ENCODE measurements at places on chromosomes 2 and 18.

GRCh38 chr2:238916875-238917590, 69.1 kb downstream of the TWIST2 start:
- no peak for DNase-seq

GRCh38 chr18:73646196-73646595, 501.4 kb downstream of the FBXO15 start:
- no peak for DNase-seq

DNA sequence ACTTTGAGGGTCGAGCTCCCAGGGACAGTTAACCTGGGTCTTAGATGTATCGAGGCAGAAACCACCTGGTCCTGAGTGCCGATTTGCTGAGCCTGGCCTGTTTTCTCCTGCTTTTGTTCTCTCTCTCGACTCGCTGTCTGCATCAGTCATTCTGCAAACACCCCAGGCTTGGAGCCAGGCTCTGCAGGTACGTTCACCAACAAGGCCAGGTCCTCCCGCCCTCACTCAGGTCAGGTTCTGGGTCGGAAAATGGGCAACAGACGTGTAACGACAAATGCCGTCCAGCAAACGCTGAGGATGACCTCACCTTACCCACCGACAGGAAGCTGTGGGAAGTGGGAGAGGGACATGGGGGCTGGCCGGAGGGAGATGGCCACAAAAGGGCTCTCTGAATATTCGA, 57.7 kb upstream of the PXDN start:
- DNase-seq, result no peak

DNA sequence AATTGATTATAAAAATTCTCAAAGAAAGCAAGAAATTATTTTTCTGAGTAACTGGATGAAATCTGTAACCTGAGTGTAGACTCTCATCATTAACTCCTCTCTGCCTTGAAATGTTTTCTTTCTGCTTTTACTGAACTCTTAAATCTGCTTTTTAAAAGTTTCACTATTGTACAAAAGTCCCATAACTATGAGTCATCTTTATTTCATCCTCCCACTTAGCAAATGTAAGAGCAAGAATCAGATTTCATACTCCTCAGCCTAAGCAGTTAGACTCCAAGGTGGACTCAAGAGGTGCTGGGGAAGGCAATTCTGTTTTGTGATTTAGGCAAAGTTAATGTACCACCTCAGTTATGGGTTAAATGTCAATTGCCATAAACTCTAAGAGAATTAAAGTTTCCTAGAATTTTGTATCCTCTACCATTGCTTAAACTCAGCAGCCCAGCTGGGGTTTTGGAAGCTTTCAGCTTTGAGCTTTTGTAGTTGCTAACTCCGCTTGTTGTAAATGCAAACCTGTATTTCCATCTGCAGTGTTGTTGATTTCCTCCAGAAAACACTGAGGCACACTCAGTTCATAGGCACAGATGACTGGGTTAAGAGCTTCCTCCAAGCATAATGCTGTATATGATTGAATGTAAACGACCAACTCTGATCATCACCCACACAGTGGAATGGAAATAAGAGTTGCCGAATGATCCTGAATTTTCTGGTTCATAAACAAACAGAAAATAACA, 268.8 kb downstream of the ARHGAP15 start:
- DNase-seq, result no peak

GRCh38 chr2:205755923-205756322, 73.6 kb downstream of the NRP2 start:
- no peak for DNase-seq

GRCh38 chr2:63665846-63666475, 77.2 kb downstream of the MDH1 start:
- no peak for DNase-seq

DNA sequence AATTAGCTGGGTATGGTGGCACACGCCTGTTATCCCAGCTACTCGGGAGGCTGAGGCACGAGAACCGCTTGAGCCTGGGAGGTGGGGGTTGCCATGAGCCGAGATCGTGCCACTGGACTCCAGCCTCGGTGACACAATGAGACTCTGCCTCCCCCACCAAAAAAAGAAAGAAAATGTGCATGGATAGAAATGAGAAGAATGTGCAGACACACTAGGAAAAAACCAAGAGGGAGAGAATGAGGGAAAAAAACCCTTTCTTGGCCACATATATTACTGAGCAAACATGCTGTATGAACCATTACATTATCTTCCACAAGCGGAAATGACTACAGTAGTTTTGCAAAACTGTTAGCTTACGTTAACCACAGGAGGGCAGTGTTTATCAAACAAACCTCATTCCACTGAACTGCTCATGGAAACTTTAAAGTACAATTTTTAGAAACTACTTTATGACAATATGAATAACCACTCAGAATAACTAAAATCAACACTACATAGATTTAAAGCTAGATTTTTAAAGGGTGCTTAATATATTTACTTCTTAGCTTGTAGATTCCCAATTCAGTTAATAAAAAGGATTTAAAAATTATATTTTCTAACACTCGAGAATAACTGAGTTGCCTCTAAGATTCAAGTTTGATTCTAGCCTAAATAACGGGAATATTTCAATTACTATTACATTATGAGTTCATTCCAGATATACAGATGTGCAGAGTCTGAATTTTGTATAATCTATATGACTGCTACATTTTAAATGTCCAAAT, 26.4 kb downstream of the ASXL2 start:
- no peak for DNase-seq

GRCh38 chr18:40672590-40672989, 1282.4 kb upstream of the PIK3C3 start:
- DNase-seq, result no peak

DNA sequence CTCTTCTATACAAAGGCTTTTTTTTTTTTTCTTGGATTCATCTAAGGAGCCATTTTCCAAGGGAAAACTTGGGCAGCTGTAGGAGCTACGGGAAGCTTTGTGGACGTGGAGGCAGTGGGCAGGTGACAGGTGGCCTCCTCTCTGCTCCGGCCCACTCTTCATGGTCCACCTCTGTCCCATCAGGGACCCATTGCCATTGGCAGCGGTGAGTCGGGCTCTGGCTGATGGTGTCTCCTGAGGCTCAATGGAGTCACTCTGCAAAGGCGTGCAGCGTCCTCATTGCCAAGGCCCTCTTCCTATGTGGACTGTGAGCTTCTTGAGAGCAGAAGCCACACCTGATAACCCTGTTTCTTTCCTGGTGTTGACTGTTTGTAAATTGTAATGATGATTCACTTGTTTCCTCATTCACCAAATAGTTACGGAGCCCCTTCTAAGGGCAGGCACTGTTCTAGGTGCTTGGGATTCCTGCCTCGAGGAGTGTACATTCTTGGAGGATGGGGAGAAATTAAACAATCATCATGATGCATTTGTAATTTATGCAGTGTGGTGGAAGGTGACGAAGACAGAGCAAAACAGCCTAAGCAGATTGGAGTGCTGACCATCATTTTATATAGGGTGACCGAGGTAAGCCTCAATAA, 240.3 kb upstream of the HS6ST1 start:
- no peak for DNase-seq

- DNase-seq, result no peak
Observed at GRCh38 chr18:30775629-30776028, 266.9 kb downstream of the DSC3 start.

- DNase-seq, result no peak
Observed at GRCh38 chr2:242063850-242064249, 194.3 kb downstream of the RTP5 start.

DNA sequence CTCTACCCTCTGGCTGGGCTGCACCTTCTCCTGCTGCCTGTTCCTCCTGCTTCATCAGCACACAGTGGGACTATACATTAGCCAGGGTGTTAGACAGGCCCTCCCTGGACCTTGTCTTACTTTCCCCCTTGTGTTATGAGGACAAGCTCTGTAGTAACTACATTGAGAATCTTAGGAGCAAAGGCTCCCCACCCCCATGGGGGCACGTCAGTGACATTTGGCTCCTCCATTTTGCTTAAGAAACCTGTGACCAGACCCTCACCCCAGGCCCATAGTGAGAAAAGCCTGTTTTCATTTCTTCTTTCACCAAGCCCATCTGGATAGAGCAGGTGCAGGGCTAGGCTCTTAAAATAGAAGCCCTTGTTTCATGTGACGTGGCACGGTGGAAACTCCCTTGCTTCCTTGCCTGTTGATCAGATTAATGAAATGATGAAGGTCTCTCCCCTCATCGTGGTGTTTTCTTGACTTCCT, 146.7 kb downstream of the RPIA start:
- DNase-seq, result no peak

GRCh38 chr2:46796843-46797625, 118.6 kb downstream of the MCFD2 start:
- no peak for DNase-seq

- DNase-seq, result no peak
Observed at GRCh38 chr2:106954304-106954703, 68.3 kb upstream of the ST6GAL2 start.

DNA sequence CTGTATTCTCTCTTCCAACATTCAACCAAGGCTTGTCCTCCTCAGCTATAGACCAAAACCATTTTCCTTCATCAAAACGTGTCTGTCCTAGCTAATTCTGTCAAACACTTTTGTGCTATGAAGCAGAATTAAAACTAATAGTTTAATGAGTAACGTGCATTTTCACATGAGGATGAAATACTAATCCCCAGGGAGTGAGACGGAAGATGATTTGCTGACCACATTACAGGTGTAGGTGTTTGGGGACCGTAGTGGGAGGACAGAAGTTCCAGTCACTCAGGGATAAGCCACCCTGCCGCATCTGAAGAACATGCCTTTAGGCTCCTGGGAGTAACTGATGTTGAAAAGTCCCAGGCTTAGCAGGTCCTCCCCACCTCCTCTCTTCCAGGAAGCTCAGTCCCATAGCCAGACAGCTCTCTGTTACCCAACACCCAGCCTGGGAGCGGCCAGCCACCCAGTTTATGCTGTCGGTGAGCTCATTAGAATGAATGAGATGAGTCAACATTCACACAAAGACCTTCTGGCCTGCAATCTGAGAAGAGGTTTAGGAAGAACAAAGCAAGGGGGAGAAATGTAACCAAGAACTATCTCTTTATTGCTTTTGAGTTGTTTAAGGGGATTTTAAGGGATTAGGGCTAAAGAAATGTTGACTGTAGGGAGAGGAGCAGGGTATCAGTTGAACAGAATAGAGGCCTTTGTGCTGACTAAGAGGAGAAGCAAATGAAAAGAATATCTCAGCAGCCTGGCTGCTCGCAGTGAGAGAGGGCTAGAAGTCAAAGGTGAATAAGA, 122.5 kb downstream of the FOXI3 start:
- no peak for DNase-seq

GRCh38 chr2:17793296-17793695, 23.0 kb upstream of the MSGN1 start:
- DNase-seq, result no peak

DNA sequence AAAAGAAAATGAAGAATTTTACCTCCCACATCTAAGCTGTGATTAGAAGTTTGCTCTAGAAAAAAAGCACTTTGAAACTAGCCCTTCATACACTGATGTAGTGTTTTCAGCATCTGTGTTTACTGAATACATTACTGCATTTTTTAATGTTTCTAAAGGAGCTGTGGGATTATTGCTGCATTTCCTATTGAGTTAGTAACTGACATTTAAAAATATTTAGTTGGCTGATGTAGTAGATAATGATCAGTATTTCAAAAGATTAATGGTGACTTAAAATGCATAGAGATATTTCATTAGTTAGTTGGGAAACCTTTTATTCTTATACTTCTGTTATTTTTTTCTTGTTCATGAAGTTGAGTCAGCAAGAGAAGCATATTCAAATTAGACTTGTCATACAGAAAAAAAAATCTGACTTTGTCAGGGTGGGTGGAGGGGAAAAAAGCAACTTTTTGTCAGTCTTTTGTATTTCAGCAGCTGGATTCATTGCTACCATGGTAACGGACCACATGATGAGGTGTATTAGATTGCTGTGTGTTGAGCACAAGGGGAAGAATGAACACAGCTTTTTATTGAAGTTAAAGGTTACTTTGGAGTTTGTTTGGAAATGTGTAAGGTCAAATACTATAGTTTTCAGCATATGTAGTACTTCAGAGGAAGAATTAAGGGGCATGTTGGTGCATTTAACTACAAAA, at the start of gene DTNA:
TSS of gene DTNA (plus strand) at position 549 of the 692 bp plus-strand sequence. CDS start 45,679 bp downstream, outside the sequence.
- DNase-seq, result no peak

- no peak for DNase-seq
Observed at GRCh38 chr2:27741673-27742072, 29.8 kb upstream of the MRPL33 start.
